CD14-positive monocyte (primary cell): ENCODE measurements at places on chromosomes 5 and 9. TPM values are rescaled to one million over a fixed set of nuclear protein-coding genes. Genes with fewer than 3 reads are reported as not detected.
A peak's percentile ranks its signal among the peaks of the same experiment; 100 is the strongest.

DNA sequence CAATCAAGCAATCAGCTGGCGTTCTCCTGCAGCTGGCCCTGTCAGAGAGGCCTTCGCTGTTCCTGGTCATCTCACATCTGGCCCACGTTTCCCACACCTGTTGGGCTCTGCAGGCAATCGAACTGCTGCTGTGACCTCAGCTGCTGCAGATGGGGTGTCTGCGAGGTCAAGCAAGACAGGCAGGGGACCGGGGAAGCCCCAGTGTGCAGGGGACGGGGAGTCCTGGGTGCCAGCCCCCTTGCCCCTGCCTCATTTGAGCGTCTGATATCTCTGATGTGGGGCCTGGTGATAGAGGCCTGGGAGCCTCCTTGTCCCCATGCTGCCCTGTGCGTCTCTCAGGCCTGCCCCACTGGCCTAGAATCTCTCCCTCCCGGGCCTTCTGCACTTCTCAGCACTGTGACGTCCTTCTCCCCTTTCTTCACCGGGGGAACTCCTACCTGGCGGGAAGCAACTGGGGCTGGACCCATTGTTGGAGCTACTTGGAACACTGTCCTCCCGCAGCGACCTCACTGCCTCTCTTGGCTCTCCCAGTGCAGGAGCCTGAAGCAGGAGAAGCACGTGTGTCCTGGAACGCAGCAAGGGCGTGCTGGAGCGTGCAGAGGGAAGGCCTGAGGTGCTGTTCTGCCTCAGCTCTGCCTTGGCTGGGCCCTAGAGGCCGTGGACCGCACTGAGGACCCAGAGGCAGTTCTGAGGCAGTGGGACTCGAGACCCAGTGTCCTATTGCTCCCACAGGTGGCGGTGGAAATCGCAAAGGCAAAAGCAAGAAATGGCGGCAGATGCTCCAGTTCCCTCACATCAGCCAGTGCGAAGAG, 3.9 kb downstream of the GRK6 start:
- peak overlapping the region; percentile 59 for H3K4me3 ChIP-seq
- no peaks in the 10 kb centered on the region for H3K27me3 ChIP-seq
- no peak for DNase-seq
- peaks cover 74% of the 10 kb centered on the region for H3K4me1 ChIP-seq
- peaks cover 48% of the 10 kb centered on the region for H3K36me3 ChIP-seq

Gene MGAT1
- polyA plus RNA-seq = 231 and 321 TPM in 2 replicates

DNA sequence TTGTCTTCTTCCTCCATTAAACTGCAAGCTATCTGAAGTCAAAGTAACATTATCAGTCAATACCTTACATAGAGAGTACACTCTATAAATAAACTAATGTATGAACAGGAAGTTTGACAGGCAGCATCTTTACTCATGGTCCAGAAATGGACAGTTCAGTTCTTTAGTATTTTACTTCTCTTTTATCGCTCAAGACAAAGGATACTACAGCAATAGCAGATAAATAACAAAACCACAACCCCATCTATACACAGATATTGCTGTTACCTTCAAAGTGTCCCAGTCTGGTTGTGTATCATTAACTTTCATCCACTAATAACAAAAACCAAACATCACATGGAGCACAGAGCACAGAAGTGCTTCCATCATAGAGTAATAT, 46.4 kb downstream of the SEMA5A start:
- H3K27me3 ChIP-seq = no peaks in the 10 kb centered on the region
- no peak overlapping the region for H3K27ac ChIP-seq
- no peaks in the 10 kb centered on the region for H3K4me1 ChIP-seq
- no peak for DNase-seq
- no peak overlapping the region for H3K4me3 ChIP-seq
- no peaks in the 10 kb centered on the region for H3K36me3 ChIP-seq

- H3K4me1 ChIP-seq = no peaks in the 10 kb centered on the region
- H3K4me3 ChIP-seq = no peak overlapping the region
- no peak for DNase-seq
- no peaks in the 10 kb centered on the region for H3K36me3 ChIP-seq
These were observed 190.6 kb upstream of the COX7C start for GRCh38 chr5:86427158-86427557.

DNA sequence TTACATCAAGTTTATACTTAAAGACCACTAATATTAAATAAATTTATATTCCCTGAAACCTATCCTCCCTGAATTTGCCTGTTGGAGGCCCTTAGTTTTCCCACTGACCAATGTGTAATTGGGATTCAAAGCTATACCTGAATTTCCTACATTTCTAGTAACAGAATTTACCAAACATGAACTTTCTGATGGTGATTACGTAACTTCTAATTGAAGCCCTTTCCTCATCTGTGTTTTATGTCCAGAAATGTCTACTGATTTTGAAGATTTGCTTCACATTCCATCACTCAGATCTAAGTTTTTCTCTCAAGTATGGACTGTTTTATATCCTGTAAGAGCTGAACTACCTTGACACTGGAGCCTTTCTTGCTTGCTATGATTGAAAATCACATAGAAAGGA, 12.8 kb downstream of the ZFP62 start:
- H3K27me3 ChIP-seq = no peaks in the 10 kb centered on the region
- peaks cover 44% of the 10 kb centered on the region for H3K36me3 ChIP-seq
- no peaks in the 10 kb centered on the region for H3K4me1 ChIP-seq
- DNase-seq = no peak

Gene LIX1
- polyA plus RNA-seq = not detected in 2 replicates

GRCh38 chr5:123500471-123500870, 11.5 kb upstream of the CSNK1G3 start:
- H3K27me3 ChIP-seq = no peaks in the 10 kb centered on the region
- H3K27ac ChIP-seq = no peak overlapping the region
- H3K4me3 ChIP-seq = no peak overlapping the region
- DNase-seq = no peak

DNA sequence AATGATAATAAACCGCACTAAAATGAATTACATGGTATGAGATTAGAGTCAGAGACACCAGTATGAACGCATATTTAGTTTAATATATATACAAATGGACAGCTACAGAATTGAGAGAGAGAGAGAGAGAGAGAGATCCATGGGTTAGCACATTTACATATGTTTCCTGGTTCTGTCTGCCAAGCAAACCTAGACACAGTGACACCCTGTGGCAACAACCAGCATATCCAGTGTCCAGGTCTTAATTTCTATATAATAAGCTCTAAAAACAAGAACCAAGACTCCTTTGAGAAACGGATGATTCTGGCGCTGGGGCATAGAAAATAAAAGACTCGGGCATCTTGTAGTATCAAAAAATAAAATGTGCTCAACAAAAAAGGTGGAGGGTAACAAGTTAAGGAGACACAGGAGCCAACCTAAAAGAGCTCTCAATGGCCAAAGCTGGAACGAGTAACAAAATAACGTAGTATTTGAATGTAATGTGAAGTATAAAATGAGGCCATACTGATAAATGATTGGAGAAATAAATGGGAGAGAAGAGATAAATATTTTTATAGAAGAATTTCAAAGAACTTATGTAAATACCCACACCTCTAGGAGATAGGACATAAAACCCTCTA, 84.5 kb downstream of the RFX3 start:
- H3K36me3 ChIP-seq = no peaks in the 10 kb centered on the region
- no peaks in the 10 kb centered on the region for H3K27me3 ChIP-seq
- no peak overlapping the region for H3K4me3 ChIP-seq
- H3K4me1 ChIP-seq = no peaks in the 10 kb centered on the region

Gene SARDH
- not detected for polyA plus RNA-seq

DNA sequence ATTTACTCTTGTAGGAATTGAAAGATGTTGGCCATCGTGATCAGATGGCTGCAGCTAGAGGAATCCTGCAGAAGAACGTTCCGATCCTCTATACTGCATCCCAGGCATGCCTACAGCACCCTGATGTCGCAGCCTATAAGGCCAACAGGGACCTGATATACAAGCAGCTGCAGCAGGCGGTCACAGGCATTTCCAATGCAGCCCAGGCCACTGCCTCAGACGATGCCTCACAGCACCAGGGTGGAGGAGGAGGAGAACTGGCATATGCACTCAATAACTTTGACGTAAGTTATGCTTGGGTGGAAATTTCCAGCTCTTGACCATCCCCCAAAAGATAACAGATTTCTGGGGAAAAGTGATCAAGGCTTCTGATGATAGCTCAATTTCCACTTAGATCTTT, 50.6 kb downstream of the LRRTM2 start:
- no peak overlapping the region for H3K27ac ChIP-seq
- H3K4me3 ChIP-seq = no peak overlapping the region
- peaks cover 39% of the 10 kb centered on the region for H3K36me3 ChIP-seq
- no peaks in the 10 kb centered on the region for H3K27me3 ChIP-seq
- DNase-seq = no peak
- no peaks in the 10 kb centered on the region for H3K4me1 ChIP-seq

GRCh38 chr9:19946441-19947109, 157.7 kb upstream of the SLC24A2 start:
- H3K27me3 ChIP-seq = no peaks in the 10 kb centered on the region
- H3K36me3 ChIP-seq = no peaks in the 10 kb centered on the region

- peaks cover 12% of the 10 kb centered on the region for H3K4me1 ChIP-seq
- H3K27me3 ChIP-seq = no peaks in the 10 kb centered on the region
- no peak for DNase-seq
- no peak overlapping the region for H3K4me3 ChIP-seq
- no peak overlapping the region for H3K27ac ChIP-seq
- peaks cover 95% of the 10 kb centered on the region for H3K36me3 ChIP-seq
These were observed 85.5 kb upstream of the CTSL start for GRCh38 chr9:87640385-87640795.

Gene PCDHB8
- not detected for polyA plus RNA-seq

DNA sequence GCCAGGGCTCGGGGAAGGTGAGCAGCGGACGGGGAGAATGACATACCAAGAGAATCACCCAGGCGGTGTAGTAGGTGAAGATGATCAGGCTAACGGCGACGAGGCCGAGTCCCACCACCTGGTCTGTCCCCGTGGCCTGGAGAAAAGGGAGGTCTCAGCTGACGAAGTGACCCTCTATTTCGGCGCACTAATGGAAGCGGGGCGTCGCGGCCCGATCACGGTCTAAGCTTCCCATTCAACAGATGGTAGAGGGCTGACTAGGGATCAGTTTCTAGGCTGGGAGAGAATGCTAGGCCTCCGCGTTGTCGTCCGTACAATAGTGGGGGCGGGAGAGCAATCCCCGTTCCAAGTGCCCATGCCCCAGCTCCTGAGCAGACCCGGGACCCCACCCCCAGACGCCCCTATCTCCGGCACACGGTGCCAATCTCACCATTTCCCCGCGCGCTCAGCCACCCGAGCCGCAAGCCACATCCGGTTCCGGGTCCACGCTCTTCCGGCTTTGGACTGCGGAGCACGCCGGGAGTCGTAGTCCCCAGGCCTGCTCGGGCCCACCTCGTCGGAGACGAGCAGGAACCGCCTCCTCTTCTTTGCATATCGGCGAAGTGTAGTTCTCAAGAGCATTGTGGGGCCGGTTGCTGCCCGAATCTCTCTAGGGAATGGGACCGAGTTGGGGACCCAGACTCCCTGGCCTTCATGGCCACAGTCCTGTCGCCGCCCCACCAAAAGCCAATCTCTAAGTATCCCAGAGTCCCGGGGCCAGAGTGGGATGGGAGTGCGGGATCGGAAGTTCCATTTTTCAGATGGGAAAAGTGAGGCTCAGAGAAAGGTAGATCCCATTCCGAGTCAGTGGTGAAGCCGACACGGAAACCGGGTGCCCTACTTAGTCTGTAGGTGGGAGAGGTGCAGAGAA, at the start of gene DPM2:
DPM2 (minus strand) TSS at position 467 of the 910 bp plus-strand sequence; CDS start at position 433, 34 bp downstream.
- no peaks in the 10 kb centered on the region for H3K27me3 ChIP-seq
- peak; percentile 73 for DNase-seq
- peaks cover 33% of the 10 kb centered on the region for H3K4me1 ChIP-seq

Gene PGM5
- 1.1 TPM for polyA plus RNA-seq

- H3K4me1 ChIP-seq = peaks cover 15% of the 10 kb centered on the region
- no peak overlapping the region for H3K4me3 ChIP-seq
- no peak overlapping the region for H3K27ac ChIP-seq
- peak; percentile 42 for DNase-seq
- no peaks in the 10 kb centered on the region for H3K27me3 ChIP-seq
These were observed 21.3 kb upstream of the GBGT1 start for GRCh38 chr9:133184971-133185370.

Gene FAM200C
- 0.08 TPM for polyA plus RNA-seq

Gene PPP6C
- polyA plus RNA-seq = 8.7 and 20.0 TPM in 2 replicates

Gene GPBP1
- polyA plus RNA-seq = 43.7 TPM

- H3K27ac ChIP-seq = no peak overlapping the region
- no peak for DNase-seq
- H3K4me1 ChIP-seq = peaks cover 18% of the 10 kb centered on the region
- H3K4me3 ChIP-seq = no peak overlapping the region
- H3K36me3 ChIP-seq = peaks cover 18% of the 10 kb centered on the region
These were observed 25.1 kb downstream of the JADE2 start for GRCh38 chr5:134550271-134551214.

Gene S100Z
- 13.4 TPM for polyA plus RNA-seq

GRCh38 chr9:2876726-2877125, 32.8 kb upstream of the PUM3 start:
- H3K4me3 ChIP-seq = no peak overlapping the region
- peaks cover 2% of the 10 kb centered on the region for H3K27me3 ChIP-seq
- no peaks in the 10 kb centered on the region for H3K36me3 ChIP-seq
- H3K27ac ChIP-seq = no peak overlapping the region

DNA sequence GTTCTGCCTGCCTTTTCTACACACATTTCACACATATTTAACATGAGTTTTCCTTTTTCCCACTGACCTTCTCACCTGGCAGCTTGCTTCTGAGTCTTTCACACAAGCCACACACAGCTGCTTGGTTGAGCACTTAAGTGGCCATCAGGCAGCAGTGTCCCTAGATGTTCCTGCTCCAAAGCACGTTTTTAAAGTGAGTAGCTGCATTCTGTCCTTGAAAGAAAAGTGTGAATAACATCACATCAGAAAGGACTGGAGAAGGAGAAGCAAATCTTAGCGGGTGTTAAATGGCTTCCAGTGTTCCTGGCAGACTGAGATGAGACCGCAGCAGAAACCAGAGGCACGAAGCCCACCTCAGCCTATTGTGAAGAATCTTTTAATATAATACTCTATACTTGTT, 209.2 kb upstream of the IRX4 start:
- no peaks in the 10 kb centered on the region for H3K4me1 ChIP-seq
- H3K27ac ChIP-seq = no peak overlapping the region
- no peak overlapping the region for H3K4me3 ChIP-seq
- no peaks in the 10 kb centered on the region for H3K27me3 ChIP-seq

Gene HTR4
- polyA plus RNA-seq = not detected in 2 replicates

DNA sequence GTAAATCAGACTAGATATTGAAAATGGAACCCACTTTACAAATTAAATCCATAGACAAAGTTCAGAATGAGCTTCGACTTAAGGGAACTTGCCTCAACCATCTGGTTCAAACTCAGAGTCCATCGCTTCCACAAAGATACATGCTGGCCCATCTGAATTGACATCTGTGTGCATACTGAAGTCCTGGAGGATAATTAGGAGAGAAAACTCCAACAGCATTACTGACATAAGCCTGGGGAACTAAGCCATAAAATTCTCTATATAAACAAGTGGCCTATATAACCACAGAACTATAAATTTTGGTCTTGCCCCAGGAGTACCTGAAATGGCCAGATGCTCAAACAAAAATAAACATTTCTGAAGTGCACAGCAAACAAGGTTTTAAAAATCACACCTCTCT, 94.4 kb downstream of the IZUMO3 start:
- DNase-seq = no peak
- no peaks in the 10 kb centered on the region for H3K27me3 ChIP-seq
- no peaks in the 10 kb centered on the region for H3K4me1 ChIP-seq
- no peak overlapping the region for H3K4me3 ChIP-seq
- H3K27ac ChIP-seq = no peak overlapping the region
- no peaks in the 10 kb centered on the region for H3K36me3 ChIP-seq

- H3K27me3 ChIP-seq = no peaks in the 10 kb centered on the region
- no peak overlapping the region for H3K27ac ChIP-seq
- no peak for DNase-seq
- H3K4me3 ChIP-seq = no peak overlapping the region
- no peaks in the 10 kb centered on the region for H3K36me3 ChIP-seq
- H3K4me1 ChIP-seq = no peaks in the 10 kb centered on the region
These were observed 115.4 kb upstream of the PITX1 start for GRCh38 chr5:135149229-135149955.
